ENCODE measurements at places on chromosomes 11 and 22.
A peak's percentile ranks its signal among the peaks of the same experiment; 100 is the strongest.

DNA sequence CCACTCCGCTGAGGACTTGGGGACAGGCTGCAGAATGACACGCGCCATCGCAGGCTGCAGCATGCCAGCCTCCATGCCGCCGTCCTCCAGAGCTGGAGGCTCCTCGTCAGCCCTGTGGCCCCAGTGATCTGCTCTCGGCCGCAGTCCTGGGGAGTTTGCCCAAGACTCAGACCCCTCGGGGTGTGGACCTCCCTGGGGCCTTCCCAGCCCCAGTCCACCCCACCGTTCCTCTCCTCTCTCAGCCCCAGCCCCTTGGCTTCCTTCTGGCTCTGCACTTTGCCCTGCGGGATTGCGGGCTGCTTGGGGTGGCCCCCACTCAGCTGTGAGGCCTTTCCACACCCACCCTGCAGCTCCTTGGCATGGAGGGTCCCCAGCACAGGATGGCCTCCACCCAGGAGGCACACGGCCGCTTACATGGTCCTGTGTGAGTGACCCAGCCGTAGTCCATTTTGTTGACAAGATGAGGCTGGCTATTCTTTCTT lies 414.9 kb downstream of the TBC1D22A start:
- no peak for DNase-seq

DNA sequence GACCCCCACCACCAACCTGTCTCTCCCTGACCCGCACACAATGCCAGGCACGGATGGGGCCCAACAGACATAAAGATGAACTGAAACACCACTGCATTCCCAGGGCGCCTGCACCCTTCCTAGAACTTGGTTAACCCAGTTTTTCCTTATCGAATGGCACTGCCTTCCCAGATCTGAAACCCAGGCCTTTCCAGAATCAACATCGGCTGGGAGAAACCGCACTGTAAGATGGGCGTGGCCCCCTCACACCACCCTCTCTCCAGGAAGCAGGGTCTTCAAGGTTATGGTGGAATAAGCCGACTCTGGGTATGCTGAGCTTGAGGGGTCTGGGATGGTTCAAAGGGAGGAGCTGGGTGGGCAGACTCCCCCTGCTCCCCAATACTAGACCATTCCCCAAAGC lies 23.1 kb downstream of the LRFN4 start:
- no peak for DNase-seq

GRCh38 chr11:117584056-117584830 lies 212.8 kb downstream of the DSCAML1 start:
- DNase-seq: no peak

GRCh38 chr11:2306452-2306823 lies 4.6 kb downstream of the TSPAN32 start:
- DNase-seq: no peak

DNA sequence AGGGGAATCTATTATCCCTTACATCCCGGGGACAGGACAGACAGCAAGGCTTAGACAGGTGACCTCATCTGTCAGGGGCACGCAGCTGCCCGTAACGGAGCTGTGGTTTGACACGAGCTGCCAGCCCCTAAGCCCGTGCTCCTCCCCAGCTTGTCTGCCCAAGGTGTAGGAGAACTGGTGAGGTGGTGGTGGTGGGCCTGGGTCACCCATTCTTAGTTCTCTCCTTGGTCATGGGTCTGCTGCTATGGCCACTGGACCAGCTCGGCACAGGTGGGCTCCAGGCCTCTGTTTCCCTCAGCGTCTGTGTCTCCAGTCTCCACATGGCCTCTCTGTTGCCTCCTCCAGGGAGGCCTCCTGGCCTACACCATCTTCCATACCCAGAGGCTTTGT lies 5.4 kb downstream of the PARVG start:
- no peak for DNase-seq

- DNase-seq: no peak
Measured at GRCh38 chr11:94574193-94574961, 7.2 kb downstream of the PIWIL4 start.

DNA sequence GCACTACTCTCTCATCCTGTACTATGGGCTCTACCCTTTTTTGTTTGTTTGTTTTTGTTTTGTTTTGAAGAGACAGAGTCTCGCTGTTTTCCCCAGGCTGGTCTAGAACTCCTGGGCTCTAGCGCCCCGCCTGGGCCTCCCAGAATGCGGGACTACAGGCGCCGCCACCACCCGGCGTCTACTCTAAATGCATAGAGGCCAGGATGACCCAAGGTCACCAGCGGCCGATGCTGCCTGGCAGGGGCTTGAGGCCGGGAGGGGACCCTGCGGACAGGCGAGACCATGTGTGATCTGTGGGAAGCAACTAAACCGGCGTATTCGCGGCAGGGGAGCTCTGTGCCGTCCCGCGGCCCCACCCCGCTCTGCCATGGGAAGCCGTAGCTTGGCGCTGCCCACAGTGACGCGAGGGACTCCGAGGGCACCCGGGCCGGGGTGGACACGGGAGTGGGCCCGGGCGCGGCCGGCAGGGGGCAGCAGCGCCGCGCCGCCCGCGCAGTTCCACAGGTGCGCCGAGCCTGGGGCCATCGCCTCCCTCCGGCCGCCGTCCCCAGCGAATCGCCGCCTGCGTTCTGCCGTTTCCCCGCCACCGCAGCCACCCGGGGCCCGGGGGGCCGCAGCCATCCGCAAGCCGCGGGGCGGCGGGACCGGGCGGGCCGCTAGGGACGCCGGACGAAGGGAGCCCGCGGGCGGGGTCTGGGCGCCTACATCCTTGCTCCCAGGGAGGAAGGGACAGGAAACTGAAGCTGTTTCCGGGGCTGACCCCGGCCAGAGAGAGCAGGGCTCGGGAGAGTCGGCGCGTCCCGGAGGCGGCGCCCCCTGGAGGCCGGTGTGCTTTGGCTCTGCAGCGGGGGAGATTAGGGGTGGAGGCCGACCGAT lies 12.3 kb upstream of the HDHD5 start:
- peak; percentile 86 for DNase-seq

DNA sequence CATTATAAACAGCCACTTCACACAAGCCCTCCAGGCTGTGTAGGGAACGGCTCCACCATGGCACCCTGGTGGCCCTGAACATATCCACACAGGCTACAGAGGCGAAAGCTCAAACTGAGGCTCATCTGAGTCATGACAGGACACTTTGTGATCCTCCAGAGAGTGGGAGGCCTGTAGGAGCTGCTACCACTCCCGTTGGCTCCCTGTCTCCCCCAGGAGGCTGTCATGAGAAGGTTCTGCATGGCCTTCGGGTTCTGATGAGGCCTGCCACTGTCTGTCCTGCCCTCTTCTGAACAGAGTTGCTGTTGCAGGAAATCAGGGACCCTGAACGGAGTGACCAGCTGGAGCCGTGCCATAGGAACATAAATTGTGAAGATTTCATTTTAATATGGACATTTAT lies 23.8 kb upstream of the ALDH3B2 start:
- DNase-seq: peak; percentile 5

GRCh38 chr11:5690736-5691135 lies 1.1 kb downstream of the TRIM22 start:
- peak; percentile 13 for DNase-seq

DNA sequence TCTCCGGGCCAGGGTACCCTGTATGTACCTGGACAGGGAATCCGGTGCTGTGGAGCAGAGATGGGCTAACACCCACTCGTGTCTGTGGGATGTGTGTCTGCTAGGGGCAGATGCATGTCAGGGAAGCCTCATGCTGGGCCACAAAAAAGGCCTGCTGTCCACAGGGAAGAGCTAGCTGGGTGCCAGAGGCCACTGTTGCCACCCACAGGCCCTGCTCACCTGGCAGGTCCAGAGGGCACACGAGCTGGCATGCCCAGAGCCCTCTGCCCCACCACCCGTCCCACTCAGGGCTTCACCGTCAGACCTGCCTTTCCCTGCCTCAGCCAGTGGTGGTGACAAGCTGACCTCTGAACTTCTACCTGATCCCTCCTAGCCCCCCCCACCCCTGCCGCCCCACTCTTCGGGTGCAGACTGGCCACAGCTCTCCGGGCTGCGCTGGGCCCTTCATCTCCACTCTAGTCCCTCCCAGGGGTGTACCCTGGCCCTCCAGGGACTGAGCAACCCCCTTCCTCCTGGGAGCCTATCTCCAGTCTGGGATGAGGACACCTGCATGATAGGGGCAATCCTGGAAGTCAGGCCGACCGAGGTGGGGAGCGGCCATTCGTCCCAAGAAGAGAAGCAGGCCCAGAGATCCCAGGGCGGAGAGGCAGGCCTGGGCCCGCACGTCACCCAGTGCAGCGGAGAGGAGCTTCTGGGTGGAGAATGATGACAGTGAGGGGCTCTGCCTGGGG lies 1.4 kb downstream of the SLC25A22 start:
- no peak for DNase-seq
